Activated CD4-positive, alpha-beta memory T cell treated with anti-CD3 and anti-CD28 coated beads for 36 hours (primary cell): ENCODE measurements at places on chromosomes 2 and 18.

- DNase-seq, result peak; percentile 13
- H3K4me1 ChIP-seq, result no peaks in the 10 kb centered on the region
- no peaks in the 10 kb centered on the region for H3K36me3 ChIP-seq
Measured at GRCh38 chr2:100976645-100977391, 25.3 kb upstream of the RPL31 start.

DNA sequence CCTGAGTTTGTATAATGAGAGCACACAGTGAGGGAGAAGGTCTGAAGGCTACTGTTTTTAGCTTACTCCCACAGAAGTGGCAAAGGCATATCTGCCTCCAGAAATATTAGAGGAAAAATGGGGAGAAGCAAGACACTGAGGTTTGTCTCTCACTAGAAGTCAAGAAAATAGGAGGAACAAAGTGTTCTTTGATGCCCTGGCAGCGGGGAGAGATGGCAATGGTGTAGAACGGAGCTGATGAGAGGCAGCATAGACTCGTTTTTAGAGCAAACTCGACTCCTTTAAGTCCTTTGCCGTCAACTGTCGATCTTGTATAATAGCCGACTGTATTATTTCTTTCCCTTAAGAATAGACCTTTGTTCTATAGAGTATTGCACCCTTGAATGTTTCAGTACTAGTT, 73.8 kb downstream of the ANKRD44 start:
- DNase-seq, result no peak
- H3K27me3 ChIP-seq, result no peaks in the 10 kb centered on the region
- peaks cover 2% of the 10 kb centered on the region for H3K36me3 ChIP-seq
- peaks cover 84% of the 10 kb centered on the region for H3K4me1 ChIP-seq
- peak overlapping the region; percentile 62 for H3K4me3 ChIP-seq

DNA sequence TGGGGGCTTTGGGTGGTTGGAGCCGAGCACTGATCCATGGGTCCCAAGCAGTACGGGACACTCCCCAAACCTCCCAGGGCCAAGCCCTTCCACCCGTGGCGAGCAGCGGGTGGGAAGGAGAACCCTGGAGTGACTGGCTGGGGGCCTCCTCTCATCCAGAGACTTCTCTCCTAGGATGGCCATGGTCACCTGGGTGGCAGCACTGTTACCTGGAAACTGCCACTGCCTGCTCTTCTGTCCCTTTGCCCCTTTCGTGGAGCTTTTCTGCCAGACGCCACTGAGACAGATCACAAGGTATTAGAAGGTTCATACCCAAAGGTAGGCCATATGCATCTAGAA, 26.9 kb downstream of the CENPO start:
- no peak overlapping the region for H3K27ac ChIP-seq
- H3K36me3 ChIP-seq, result peaks cover 61% of the 10 kb centered on the region

- H3K36me3 ChIP-seq, result no peaks in the 10 kb centered on the region
- no peak overlapping the region for H3K27ac ChIP-seq
- DNase-seq, result no peak
- H3K4me3 ChIP-seq, result no peak overlapping the region
Measured at GRCh38 chr18:53715243-53715853, 509.1 kb downstream of the MBD2 start.

GRCh38 chr2:109710505-109711229, 83.4 kb upstream of the RGPD5 start:
- no peak overlapping the region for H3K4me3 ChIP-seq
- no peaks in the 10 kb centered on the region for H3K27me3 ChIP-seq
- no peak for DNase-seq
- H3K36me3 ChIP-seq, result no peaks in the 10 kb centered on the region
- H3K27ac ChIP-seq, result no peak overlapping the region

- H3K27ac ChIP-seq, result peak overlapping the region; percentile 54
- no peak for DNase-seq
- no peaks in the 10 kb centered on the region for H3K36me3 ChIP-seq
- no peaks in the 10 kb centered on the region for H3K27me3 ChIP-seq
Measured at GRCh38 chr2:233242231-233242927, 9.1 kb upstream of the ATG16L1 start.

GRCh38 chr2:151114874-151115273, 146.8 kb downstream of the RBM43 start:
- no peak overlapping the region for H3K27ac ChIP-seq
- H3K4me1 ChIP-seq, result no peaks in the 10 kb centered on the region
- H3K36me3 ChIP-seq, result peaks cover 1% of the 10 kb centered on the region

- no peaks in the 10 kb centered on the region for H3K4me1 ChIP-seq
- no peaks in the 10 kb centered on the region for H3K36me3 ChIP-seq
- no peaks in the 10 kb centered on the region for H3K27me3 ChIP-seq
- no peak for DNase-seq
- no peak overlapping the region for H3K4me3 ChIP-seq
- H3K27ac ChIP-seq, result no peak overlapping the region
Measured at GRCh38 chr2:862731-863466, 87.8 kb upstream of the SNTG2 start.

GRCh38 chr2:54594048-54594447, 129.4 kb upstream of the EML6 start:
- H3K4me1 ChIP-seq, result peaks cover 84% of the 10 kb centered on the region
- DNase-seq, result no peak
- H3K27ac ChIP-seq, result no peak overlapping the region
- no peak overlapping the region for H3K4me3 ChIP-seq
- H3K36me3 ChIP-seq, result peaks cover 2% of the 10 kb centered on the region
- H3K27me3 ChIP-seq, result no peaks in the 10 kb centered on the region

- no peaks in the 10 kb centered on the region for H3K36me3 ChIP-seq
- no peak overlapping the region for H3K4me3 ChIP-seq
- no peaks in the 10 kb centered on the region for H3K4me1 ChIP-seq
- no peak for DNase-seq
- H3K27me3 ChIP-seq, result no peaks in the 10 kb centered on the region
Measured at GRCh38 chr2:180202467-180202951, 195.4 kb upstream of the CWC22 start.

- H3K4me3 ChIP-seq, result no peak overlapping the region
- no peak overlapping the region for H3K27ac ChIP-seq
- no peak for DNase-seq
- peaks cover 5% of the 10 kb centered on the region for H3K27me3 ChIP-seq
- H3K36me3 ChIP-seq, result no peaks in the 10 kb centered on the region
- no peaks in the 10 kb centered on the region for H3K4me1 ChIP-seq
Measured at GRCh38 chr2:174704061-174704460, 60.2 kb downstream of the CHRNA1 start.

- no peaks in the 10 kb centered on the region for H3K36me3 ChIP-seq
- no peak overlapping the region for H3K4me3 ChIP-seq
- H3K27me3 ChIP-seq, result no peaks in the 10 kb centered on the region
- no peak overlapping the region for H3K27ac ChIP-seq
Measured at GRCh38 chr2:34266908-34267697, 668.0 kb upstream of the FAM98A start.

GRCh38 chr18:55672574-55673361, 84.8 kb upstream of the TCF4 start:
- no peaks in the 10 kb centered on the region for H3K27me3 ChIP-seq
- no peak for DNase-seq
- no peak overlapping the region for H3K4me3 ChIP-seq
- H3K27ac ChIP-seq, result no peak overlapping the region
- H3K4me1 ChIP-seq, result no peaks in the 10 kb centered on the region

GRCh38 chr18:56678836-56679565, 27.8 kb downstream of the WDR7 start:
- peaks cover 14% of the 10 kb centered on the region for H3K36me3 ChIP-seq
- H3K4me3 ChIP-seq, result no peak overlapping the region

GRCh38 chr18:79955302-79956075, 4.0 kb upstream of the SLC66A2 start:
- H3K4me3 ChIP-seq, result no peak overlapping the region
- peaks cover 18% of the 10 kb centered on the region for H3K4me1 ChIP-seq
- H3K27me3 ChIP-seq, result no peaks in the 10 kb centered on the region
- H3K27ac ChIP-seq, result no peak overlapping the region
